D341Med (cell line): ENCODE measurements at places on chromosomes 7 and 10.

- no peak for DNase-seq
Measured at GRCh38 chr7:44959433-44959951, 19.3 kb downstream of the MYO1G start.

DNA sequence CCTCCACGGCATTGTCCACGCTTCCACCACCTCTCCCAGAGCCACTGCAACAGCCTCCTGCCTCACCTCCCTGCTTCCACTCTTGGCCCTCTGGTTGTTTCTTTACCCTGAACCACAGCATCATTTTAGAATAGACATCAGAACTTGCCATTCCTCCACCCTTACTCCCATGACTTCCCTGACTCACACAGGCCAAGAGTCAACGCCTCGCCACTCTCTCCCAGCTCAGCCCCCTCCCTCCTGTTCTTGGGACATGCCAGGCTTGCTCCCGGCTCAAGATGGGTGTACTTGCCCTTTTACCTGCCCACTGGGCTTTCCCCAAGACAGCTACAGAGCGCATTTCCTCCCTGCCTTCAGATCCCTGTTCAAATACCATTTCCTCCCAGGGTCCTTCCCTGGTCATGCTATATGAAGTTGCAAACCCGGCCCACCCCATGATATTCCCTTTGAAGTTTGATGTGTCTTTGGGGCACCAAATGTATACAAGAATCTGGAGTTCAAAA is 429.1 kb downstream of the RPS24 start:
- DNase-seq = no peak

- DNase-seq = no peak
Measured at GRCh38 chr7:41134300-41135255, 568.3 kb downstream of the INHBA start.

GRCh38 chr7:33666531-33666930 is 238.8 kb upstream of the BMPER start:
- DNase-seq = no peak
